ENCODE measurements at places on chromosomes 1 and 21.

DNA sequence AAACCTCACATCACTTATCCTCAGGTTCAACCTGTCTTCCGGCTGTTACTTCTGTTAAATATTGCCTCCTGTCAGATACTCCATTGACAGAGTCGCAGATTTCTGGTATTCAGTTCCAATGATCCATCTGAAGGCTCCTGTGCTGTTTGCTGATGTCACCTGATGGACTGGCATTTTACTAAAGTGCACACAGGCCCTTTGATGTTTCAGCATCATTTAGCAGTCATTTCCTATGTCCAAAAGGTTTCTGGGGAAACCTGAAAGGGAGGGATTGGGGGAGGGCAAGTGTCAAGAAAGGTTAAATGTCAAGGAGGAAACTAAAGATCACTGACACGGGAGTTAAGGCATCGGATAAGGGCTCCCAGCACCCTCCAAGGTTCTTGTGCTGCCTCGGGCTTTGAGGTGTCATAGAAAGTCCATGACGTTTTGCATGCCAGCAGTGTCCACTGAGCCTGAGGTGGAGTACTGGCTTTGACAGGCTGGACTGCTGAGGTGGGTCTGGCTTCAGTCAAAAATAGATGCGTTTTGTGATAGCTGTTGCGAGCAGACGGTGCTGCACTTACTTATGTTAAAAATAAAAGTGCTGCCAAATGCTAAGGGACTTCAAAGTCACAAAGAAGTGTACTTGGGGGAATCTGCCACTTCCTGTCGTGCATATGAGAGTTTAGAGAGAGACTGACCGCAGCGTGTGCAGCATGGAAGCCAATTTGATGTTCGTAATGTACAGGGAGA lies 30.8 kb downstream of the XCL2 start:
- no peak for DNase-seq

DNA sequence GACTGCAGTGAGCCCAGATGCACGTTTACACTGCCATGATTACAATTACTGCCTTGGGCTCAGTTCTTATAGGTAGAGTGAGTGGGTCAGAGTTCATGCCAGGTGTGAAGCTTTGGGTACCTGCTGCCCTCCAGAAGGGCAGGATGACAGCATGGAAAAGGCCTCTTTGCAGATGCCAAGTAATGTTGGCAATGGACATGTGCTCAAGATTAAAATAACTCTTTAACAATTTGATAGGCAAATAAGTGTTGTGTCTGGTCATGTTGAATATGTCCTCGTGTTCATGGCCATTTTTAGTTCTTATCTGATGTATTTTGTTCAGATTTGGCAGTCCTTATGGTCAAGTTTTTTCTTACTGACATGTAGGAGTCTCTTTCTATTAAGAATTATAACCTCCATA lies 34.8 kb downstream of the S100B start:
- no peak for DNase-seq

GRCh38 chr1:65319754-65320153 lies 10.4 kb downstream of the DNAJC6 start:
- DNase-seq = no peak

GRCh38 chr1:194252199-194252598 lies 1065.8 kb upstream of the B3GALT2 start:
- DNase-seq = no peak

- no peak for DNase-seq
Observed at GRCh38 chr1:27656157-27656893, 15.7 kb downstream of the IFI6 start.

DNA sequence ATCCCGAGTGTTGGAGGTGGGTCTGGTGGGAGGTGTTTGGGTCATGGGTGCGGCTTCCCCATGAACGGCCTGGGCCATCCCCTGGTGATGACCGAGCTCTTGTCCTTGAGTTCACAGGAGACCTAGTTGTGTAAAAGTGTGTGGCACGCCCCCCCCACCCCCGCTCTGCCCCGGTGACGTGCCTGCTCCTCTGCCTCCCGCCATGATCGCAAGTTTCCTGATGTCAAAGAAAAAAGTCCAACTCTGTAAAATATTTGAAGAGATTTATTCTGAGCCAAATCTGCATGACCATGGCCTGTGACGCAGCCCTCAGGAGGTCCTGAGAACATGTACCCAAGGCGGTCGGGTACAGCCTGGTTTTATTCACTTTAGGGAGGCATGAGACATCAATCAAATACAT lies 125.1 kb upstream of the COL6A1 start:
- no peak for DNase-seq

DNA sequence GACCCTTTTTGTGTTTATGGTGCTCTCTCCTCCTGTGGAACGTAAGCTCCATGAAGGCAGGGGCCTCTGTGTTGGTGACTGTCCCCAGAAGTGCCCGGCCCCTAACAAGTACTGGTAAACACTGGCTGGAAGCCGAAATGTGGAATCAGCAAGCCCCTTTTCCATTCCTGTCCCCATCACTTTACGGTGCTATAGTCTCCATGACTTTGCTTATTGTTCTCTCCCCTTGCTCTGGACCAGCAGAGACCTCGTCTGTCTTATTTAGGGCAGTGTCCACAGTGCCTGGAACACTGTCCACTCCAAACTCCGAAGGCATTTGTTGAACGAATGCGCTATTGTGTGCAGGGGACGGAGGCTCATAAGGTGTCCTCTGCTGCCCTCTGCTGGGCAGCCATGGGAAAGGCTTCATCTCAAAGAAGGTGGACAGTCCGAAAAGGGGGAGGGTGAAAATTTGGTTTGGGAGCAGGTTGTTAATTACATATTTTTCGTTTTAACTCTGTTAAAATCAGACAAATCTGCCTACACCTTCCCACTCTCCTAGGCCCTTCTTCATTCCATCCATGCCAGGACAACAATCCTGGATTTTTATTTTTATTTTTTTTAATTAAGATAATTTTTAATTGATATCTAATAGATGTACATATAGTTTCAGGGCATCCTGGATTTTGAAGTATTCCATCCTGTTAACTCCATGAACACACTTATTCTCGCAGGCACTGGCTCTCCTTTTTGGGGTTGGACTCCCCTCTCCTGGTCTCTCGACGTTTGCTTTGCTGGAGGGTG lies 115.6 kb downstream of the PGBD5 start:
- DNase-seq = peak; percentile 70

- peak; percentile 42 for DNase-seq
Observed at GRCh38 chr1:114154963-114155322, 1.3 kb upstream of the SYT6 start.
